Foreskin fibroblast (primary cell): ENCODE measurements at places on chromosomes 2 and 18.
A peak's percentile ranks its signal among the peaks of the same experiment; 100 is the strongest.

- peak; percentile 34 for DNase-seq
Measured at GRCh38 chr2:163665817-163666216, 70.0 kb downstream of the FIGN start.

- DNase-seq, result peak; percentile 21
Measured at GRCh38 chr2:233053928-233054784, 6.0 kb upstream of the INPP5D start.

- DNase-seq, result no peak
Measured at GRCh38 chr18:25831301-25831701, 259.1 kb downstream of the SS18 start.

DNA sequence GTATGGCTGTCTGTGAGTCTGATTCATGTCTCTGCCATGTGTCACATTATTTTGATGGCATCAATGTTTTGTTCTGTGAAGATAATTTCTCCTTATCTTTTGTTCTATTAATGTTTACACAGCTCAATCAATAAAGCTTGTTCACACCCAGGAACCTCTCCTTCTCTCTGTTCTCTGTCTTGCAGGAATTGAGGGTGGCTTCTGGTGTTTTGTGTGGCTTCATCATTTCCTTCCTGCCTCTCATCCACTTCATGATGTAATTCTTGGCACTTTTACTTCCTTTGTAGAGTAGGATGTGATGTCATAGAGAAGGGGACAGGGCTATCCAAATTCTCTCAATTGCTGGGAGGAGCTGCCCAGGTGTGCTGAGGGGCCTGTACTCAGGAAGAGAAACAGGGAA lies 27.2 kb downstream of the ASXL3 start:
- DNase-seq, result no peak

- DNase-seq, result no peak
Measured at GRCh38 chr2:212726403-212726802, 187.8 kb upstream of the ERBB4 start.
